Pancreas (tissue), 10 donors: ENCODE measurements at places on chromosomes 12 and 14. TPM values are rescaled to one million over a fixed set of nuclear protein-coding genes. Genes with fewer than 3 reads are reported as not detected.

- no peaks in the 10 kb centered on the region for H3K27me3 ChIP-seq
- no peaks in the 10 kb centered on the region for H3K4me1 ChIP-seq
- H3K36me3 ChIP-seq: no peaks in the 10 kb centered on the region
- DNase-seq: no peak
- no peak overlapping the region for H3K4me3 ChIP-seq
Measured at GRCh38 chr12:129696926-129697325, 206.9 kb downstream of the TMEM132D start.

DNA sequence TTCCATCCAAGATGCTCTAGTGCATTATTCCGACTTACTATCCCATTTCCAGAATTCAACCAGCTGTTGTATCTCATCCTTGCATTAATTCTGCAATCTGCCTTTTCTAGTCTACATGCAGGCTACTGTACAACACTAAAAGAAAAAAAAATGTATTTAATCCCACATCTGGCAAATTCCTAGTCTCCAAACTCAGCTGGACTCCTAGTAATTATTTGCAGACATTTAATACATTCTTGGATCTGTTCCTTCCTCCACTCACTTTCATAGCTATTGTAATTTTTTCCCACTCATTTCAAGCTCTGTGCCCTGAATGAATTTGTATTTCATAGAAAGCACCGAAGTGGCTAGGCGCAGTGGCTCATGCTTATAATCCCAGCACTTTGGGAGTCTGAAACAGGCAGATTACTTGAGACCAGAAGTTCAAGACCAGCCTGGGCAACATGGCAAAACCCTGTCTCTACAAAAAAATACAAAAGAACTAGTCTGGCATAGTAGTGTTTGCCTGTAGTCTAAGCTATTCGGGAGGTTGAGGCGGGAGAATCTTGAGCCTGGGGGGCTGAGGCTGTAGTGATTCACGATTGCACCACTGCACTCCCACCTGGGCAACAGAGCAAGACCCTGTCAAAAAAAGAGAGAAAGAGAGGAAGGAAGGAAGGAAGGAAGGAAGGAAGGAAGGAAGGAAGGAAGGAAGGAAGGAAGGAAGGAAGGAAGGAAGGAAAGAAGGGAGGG, 39.5 kb upstream of the YAF2 start:
- no peak overlapping the region for H3K27ac ChIP-seq

The RHOJ gene
- 2.7 TPM for total RNA-seq

The AQP2 gene
- not detected for total RNA-seq

DNA sequence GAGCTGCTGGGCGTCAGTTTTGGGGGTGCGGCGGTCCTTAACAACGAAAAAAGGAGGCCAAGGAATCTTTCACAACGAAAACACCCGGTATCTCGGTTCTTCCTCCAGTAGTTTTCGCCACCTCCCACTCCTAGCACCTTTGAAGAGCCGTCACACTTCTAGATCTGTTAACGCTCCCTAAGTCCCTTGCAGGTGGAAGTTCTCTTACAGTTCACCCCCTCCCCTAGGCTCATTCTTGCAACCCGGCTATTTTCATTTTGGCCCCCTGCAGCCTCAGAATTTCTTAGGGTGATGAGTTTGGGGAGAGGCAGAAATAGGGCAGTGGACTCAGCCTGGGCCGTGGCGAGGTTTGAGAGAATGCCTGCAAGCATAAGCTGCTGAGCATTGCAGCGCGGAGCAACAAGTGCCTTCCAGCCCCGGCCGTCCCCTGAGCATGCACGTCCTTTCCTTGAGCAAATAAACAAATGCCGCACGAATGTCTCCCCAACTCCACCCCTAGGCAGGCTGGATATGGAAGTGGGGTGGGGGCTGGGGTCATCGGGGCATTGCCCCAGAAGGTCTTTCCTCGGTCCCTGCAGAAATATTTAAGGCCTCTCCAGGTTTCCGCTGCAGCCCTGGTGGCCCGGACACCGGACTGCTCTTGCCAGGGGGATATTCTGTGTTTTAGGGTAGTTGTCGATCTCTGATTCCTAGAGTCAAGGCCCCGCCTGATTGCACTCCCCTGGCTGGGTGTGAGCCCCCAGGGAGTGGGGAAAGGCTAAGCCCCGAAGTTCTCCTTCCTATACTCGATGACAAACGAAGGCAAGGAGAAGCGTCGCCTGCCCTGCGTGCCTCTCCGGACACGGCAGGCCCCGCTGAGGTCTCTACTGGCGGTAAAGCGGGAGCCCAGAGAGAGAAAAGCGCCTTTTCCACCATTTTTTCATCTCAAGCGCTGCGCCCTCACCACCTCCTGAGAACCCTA, 1.6 kb downstream of the RFX4 start:
- peaks cover 53% of the 10 kb centered on the region for H3K27me3 ChIP-seq
- no peaks in the 10 kb centered on the region for H3K36me3 ChIP-seq
- H3K4me1 ChIP-seq: peaks cover 15% of the 10 kb centered on the region

GRCh38 chr14:72891666-72892102, 2.2 kb downstream of the DPF3 start:
- no peak overlapping the region for H3K27ac ChIP-seq
- H3K4me3 ChIP-seq: peak overlapping the region; percentile 59
- no peak for DNase-seq

The KCNJ8 gene
- 28.8 TPM for total RNA-seq

The PZP gene
- not detected for total RNA-seq

The MMP17 gene
- 2.4 TPM for total RNA-seq

The SLC6A12 gene
- 1.9 TPM for total RNA-seq

DNA sequence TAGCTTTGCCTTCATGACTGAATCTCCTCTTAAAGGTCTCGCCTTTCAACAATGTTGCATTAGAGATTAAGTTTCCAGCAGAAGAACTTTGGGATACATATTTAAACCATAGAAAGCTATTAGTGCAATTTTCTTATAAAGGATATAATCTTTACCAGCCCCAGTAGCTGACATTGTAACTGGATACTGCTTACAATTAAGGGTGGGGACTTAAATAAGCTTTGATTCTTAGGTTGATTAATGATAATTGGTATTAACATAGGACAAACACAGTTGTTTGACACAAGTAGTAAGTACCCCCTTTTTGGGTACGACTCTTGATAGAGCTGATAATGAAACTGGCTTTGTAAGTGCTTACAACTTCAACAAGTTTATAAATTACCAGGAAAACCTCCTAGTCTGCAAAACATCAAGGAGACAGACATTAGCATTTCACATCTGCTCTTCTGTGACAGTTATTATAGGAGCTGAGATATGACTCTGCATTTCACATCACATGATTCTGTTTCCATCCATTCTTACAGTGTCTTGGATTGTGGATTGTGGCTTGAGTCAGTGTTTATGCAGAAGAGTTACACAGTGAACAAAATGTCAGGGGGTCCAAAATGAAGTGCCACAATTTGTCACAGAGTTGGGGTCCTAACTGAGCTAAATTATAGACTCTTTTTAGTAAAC, 249.1 kb upstream of the E2F7 start:
- H3K27me3 ChIP-seq: no peaks in the 10 kb centered on the region
- H3K4me3 ChIP-seq: no peak overlapping the region
- H3K4me1 ChIP-seq: no peaks in the 10 kb centered on the region
- no peak for DNase-seq

The TAS2R43 gene
- total RNA-seq: not detected

GRCh38 chr14:64556526-64556925, 6.8 kb downstream of the PPP1R36 start:
- H3K36me3 ChIP-seq: no peaks in the 10 kb centered on the region
- DNase-seq: no peak
- H3K27ac ChIP-seq: no peak overlapping the region
- no peaks in the 10 kb centered on the region for H3K27me3 ChIP-seq

GRCh38 chr14:58633831-58634230, 3.9 kb upstream of the DACT1 start:
- H3K27ac ChIP-seq: no peak overlapping the region
- H3K4me1 ChIP-seq: peaks cover 8% of the 10 kb centered on the region
- H3K4me3 ChIP-seq: no peak overlapping the region
- no peaks in the 10 kb centered on the region for H3K27me3 ChIP-seq
- no peaks in the 10 kb centered on the region for H3K36me3 ChIP-seq

The HAL gene
- total RNA-seq: 0.58 TPM

The PRPH gene
- total RNA-seq: 1.9 TPM

DNA sequence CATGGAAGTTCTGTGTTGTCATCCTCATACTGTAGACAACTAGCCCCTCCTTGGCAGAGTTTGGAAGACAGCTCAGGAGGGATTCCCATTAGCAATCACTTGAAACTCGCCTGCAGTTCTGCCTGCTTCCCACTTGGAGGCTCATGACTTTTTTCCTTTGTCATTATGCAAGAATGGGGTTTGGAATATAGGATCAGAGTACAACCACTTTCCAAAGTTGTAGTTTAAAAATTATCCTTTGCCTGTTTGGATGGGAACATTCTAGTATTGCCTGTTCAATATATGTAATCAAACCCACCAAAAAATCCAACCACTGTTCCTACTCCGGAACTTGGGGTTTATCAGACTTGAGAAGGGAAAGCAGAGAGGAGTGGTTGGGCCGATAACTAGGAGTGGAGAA, 2.1 kb upstream of the GPD1 start:
- H3K27ac ChIP-seq: no peak overlapping the region
- H3K36me3 ChIP-seq: peaks cover 32% of the 10 kb centered on the region
- peaks cover 6% of the 10 kb centered on the region for H3K4me1 ChIP-seq
- no peak for DNase-seq
- H3K4me3 ChIP-seq: no peak overlapping the region

DNA sequence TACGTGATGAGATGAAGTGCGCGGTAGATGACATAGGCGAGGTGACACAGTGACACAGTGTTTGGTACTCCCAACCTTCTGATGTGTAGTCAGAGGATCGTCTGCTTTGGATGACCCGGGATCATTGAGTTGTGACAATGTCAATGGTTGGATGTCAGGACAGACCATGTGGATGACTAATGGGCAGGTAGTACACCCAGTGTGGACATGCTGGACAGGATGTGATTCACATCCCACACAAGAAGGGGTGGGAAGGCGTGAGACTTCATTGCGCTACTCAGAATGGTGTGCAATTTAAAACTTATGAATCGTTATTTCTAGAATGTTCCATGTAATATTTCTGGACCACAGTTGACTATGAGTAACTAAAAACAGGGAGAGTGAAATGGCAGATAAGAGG, 23.8 kb downstream of the MAP3K9 start:
- no peak overlapping the region for H3K4me3 ChIP-seq
- peaks cover under 1% of the 10 kb centered on the region for H3K4me1 ChIP-seq
- no peak overlapping the region for H3K27ac ChIP-seq
- no peaks in the 10 kb centered on the region for H3K27me3 ChIP-seq
- H3K36me3 ChIP-seq: no peaks in the 10 kb centered on the region
- DNase-seq: no peak

DNA sequence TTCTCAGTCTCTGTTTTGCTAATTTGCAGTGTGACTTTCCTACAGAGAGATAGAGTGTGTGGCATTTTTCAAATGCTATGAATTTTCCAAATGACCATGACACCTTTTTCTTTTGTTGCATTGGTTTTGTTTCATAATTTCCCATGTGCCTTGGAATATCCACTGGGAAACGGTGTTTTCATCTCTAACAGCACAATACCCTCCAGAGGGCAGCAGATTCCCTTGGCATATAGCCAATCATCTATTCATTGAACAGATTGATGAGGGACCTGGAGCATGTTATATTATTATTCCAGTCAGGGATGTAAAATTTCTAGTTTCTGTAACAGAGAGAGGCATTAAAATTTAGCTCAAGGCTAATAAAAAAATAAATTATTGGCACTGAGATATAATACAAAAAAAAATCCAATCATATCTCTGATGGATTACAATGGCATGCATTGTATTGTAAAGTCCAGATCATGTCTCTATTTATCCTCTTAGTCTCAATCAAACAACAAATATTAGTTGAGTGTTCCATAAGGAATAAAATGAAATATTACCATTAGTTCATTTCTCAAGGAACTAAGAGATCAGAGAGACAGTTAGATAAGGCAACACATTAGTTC, 29.6 kb upstream of the NTN4 start:
- H3K27me3 ChIP-seq: no peaks in the 10 kb centered on the region
- no peak for DNase-seq
- no peaks in the 10 kb centered on the region for H3K4me1 ChIP-seq

DNA sequence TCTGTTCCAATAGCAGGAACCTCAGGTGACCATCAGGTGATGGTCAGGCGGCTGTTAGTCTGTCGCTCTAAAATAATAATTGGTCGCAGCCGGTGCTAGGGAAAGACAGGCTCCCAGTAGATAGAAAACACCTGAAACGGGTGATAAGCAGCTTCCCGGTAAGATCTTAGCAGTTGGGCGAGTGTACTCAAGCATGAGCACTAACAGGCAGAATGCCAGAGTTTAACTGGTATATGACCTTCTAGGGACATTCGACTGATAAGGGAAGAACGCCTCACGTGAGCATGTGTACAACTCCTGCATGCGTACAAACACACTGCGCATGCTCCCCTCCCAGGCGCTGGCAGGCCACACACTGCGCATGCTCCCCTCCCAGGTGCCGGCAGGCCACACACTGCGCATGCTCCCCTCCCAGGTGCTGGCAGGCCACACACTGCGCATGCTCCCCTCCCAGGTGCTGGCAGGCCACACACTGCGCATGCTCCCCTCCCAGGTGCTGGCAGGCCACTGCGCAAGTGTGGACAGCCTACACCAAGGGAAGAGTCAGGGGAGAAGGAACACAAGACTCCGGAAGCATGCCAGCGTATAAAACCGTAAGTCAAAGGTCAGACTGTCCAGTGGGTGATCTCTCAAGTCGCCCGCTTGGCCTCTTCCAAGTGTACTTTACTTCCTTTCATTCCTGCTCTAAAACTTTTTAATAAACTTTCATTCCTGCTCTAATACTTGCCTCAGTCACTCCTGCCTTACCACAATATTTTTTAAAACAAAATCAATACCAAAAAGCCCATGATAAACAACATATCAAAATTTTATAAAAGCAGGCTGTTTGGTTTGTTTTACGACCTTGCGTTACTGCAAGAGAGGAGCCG, 24.5 kb downstream of the GPRC5D start:
- no peaks in the 10 kb centered on the region for H3K27me3 ChIP-seq
- peak overlapping the region; percentile 22 for H3K27ac ChIP-seq
- H3K36me3 ChIP-seq: no peaks in the 10 kb centered on the region

DNA sequence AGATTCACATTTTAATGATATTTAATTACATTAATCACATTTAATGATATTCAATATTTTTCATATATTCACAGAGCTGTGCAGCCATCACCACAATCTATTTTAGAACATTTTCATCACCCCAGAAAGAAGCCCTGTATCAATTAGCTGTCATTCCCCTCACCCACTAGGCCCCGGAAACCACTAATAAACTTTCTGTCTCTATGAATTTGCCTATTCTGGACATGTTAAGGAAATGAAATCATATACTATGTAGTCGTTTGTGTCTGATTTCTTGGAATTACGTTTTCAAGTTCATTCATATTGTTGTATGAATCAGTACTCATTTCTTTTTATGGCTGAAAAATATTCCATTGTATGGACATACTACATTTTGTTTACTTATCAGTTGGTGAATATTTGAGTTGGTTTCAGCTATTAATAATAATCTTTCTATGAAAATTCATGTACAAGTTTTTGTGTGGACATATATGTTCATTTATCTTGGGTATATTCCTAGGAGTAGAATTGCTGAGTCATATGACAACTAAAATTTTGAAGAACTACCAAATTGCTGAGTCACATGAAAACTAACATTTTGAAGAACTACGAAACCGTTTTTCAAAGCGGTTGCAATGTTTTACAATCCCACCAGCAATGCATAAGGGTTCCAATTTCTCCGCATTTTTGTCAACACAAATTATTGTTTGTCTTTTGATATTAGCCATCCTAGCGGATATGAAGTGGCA, 11.7 kb upstream of the OTOGL start:
- DNase-seq: no peak
- H3K4me3 ChIP-seq: no peak overlapping the region
- no peaks in the 10 kb centered on the region for H3K4me1 ChIP-seq
- H3K27me3 ChIP-seq: no peaks in the 10 kb centered on the region
- no peaks in the 10 kb centered on the region for H3K36me3 ChIP-seq

GRCh38 chr12:119593578-119594398, at the start of gene TMEM233:
TMEM233 (plus strand) TSS chr12:119593774; CDS start chr12:119593849, 75 bp downstream.
- no peak for DNase-seq
- no peak within 1 kb of the TSS for H3K27ac ChIP-seq
- no peaks in the 10 kb centered on the region for H3K4me1 ChIP-seq
- H3K36me3 ChIP-seq: no peaks in the 10 kb centered on the region
- H3K27me3 ChIP-seq: peaks cover 3% of the 10 kb centered on the region
- peak within 1 kb of the TSS; percentile 25 for H3K4me3 ChIP-seq
